ENCODE measurements at places on chromosomes 11 and 22. TPM values are rescaled to one million over a fixed set of nuclear protein-coding genes. Genes with fewer than 3 reads are reported as not detected.
A peak's percentile ranks its signal among the peaks of the same experiment; 100 is the strongest.

DNA sequence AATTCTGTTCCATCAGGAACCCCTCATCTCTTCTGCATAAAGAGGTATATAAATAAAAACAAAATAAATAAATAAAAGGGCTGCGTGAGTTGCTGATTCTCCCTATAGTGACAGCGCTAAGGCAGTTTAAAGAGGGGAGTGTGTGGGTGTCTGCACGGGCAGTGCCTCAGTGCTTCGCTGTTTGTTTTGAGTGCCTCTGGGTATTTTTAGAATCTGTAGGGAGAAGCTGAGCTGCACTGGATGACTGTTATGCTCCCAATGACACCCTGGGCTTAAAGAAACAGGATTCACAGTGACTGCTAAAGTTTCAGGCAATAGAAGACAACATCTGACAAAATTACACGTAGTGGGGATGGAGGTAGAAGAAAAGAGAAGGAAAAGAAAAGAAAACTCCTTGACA is 38.8 kb downstream of the SLC1A2 start:
- no peak overlapping the region for H3K27ac ChIP-seq
- no peaks in the 10 kb centered on the region for H3K36me3 ChIP-seq
- no peak overlapping the region for H3K4me3 ChIP-seq

GRCh38 chr11:111409915-111410314 is 30.8 kb upstream of the POU2AF1 start:
- H3K4me1 ChIP-seq = no peaks in the 10 kb centered on the region
- H3K27ac ChIP-seq = no peak overlapping the region
- no peak for DNase-seq

- no peak for DNase-seq
- no peaks in the 10 kb centered on the region for H3K27me3 ChIP-seq
- H3K4me1 ChIP-seq = peaks cover 2% of the 10 kb centered on the region
- no peaks in the 10 kb centered on the region for H3K36me3 ChIP-seq
- H3K4me3 ChIP-seq = no peak overlapping the region
- no peak overlapping the region for H3K27ac ChIP-seq
These were observed 81.6 kb downstream of the YAP1 start for GRCh38 chr11:102191832-102192231.

DNA sequence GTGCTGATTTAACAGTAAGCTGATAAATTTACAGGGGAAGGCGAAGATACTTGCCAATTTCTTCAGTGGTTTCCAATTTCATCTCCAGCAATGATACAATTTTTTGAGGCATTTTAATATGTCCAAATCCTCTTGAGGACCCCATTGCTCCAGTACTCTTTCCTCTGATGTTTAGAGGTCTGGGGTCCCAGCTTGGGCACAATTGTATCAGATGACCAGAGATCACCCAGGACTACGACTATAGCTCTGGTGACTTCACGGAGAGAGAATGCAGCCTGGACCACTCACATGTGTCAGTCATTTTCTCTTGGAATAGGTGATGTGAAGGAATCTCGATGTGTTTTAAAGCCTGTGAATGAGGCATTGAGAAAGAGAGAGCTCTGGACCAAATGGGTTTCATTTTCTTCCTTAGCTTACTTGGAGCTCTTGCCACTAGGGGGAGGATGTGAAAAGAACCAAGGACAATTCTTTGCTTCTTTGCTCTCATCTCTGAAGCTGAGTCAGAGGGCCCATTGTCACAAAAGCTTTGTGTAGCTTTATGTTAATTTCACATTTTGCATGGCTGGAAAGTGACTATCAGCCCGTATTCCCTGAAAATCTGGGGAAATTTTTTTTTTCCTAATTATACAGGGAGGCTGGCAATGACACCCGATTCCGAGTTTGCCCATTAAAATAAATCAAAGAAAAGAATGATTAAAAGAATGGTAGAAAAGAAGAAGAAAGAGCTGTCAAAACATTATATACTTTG is 6.7 kb upstream of the CCDC90B start:
- no peaks in the 10 kb centered on the region for H3K36me3 ChIP-seq
- no peak overlapping the region for H3K4me3 ChIP-seq
- no peaks in the 10 kb centered on the region for H3K4me1 ChIP-seq
- DNase-seq = peak; percentile 90

DNA sequence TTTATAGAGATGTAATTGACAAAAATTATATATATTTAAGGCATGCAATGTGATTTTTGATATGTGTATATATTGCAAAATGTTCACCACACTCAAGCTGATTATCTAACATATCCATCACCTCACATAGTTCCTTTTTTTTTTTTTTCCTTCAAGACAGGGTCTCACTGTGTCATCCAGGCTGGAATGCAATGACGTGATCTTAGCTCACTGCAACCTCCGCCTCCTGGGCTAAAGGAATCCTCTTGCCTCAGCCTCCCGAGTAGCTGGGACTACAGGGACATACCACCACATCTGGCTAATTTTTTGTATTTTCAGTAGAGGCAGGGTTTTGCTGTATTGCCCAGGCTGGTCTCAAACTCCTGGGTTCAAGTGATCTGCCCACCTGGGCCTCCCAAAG is 65.1 kb upstream of the SLC35C1 start:
- H3K36me3 ChIP-seq = no peaks in the 10 kb centered on the region
- DNase-seq = no peak
- no peak overlapping the region for H3K27ac ChIP-seq
- H3K27me3 ChIP-seq = no peaks in the 10 kb centered on the region
- H3K4me1 ChIP-seq = peaks cover 3% of the 10 kb centered on the region

- DNase-seq = no peak
- peaks cover 24% of the 10 kb centered on the region for H3K4me1 ChIP-seq
- no peak overlapping the region for H3K4me3 ChIP-seq
- peaks cover 5% of the 10 kb centered on the region for H3K36me3 ChIP-seq
- no peak overlapping the region for H3K27ac ChIP-seq
These were observed 1.1 kb downstream of the GVQW3 start for GRCh38 chr11:76382209-76382608.

- H3K4me3 ChIP-seq = no peak overlapping the region
- DNase-seq = no peak
- H3K27me3 ChIP-seq = no peaks in the 10 kb centered on the region
- peaks cover 5% of the 10 kb centered on the region for H3K4me1 ChIP-seq
- H3K27ac ChIP-seq = no peak overlapping the region
- H3K36me3 ChIP-seq = peaks cover 5% of the 10 kb centered on the region
These were observed 29.5 kb downstream of the TRIOBP start for GRCh38 chr22:37726241-37726887.

DNA sequence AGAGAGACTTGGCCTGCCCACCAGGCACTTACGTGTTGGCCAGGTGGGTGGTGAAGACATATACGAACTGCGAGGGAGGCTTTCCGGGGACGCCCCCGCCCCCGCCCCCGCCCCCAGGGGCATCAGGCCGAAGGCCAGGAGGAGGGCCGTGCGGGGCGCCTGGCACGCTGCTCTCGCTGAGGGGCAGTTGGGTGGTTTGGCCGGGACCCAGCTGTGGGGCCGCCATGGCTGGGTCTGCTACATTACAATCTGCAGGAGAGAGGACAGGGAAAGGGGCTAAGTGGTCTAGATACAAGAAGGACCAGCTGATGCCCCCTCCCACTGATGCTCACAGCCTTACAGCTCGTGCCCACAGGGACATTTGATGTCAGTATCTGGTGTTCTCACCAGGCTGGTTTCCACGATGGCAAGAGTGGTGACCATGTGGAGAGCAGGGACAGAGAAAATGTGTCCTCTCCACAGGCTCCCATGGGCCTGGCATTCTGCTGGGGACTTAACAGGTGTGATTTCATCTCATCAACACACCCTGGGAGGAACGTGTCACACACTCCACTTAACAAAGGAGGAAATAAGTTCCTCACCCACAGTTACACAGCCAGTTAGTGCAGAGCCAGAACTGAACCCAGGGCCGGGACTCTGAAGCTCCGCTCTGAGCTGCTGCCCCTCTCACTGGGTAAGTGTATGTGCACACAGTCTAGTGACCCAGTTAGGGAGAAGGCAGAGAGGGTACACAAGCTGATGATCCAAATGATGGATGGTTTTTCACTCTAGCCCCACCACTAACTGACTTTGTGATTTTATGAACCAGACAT is 19.7 kb downstream of the CXCR5 start:
- DNase-seq = no peak
- no peak overlapping the region for H3K27ac ChIP-seq
- H3K27me3 ChIP-seq = no peaks in the 10 kb centered on the region
- no peak overlapping the region for H3K4me3 ChIP-seq
- peaks cover 39% of the 10 kb centered on the region for H3K4me1 ChIP-seq

- DNase-seq = no peak
- H3K27me3 ChIP-seq = peaks cover 3% of the 10 kb centered on the region
- H3K4me1 ChIP-seq = peaks cover 13% of the 10 kb centered on the region
- H3K27ac ChIP-seq = no peak overlapping the region
- H3K4me3 ChIP-seq = no peak overlapping the region
These were observed 743.5 kb downstream of the BRD1 start for GRCh38 chr22:49084206-49084605.

DNA sequence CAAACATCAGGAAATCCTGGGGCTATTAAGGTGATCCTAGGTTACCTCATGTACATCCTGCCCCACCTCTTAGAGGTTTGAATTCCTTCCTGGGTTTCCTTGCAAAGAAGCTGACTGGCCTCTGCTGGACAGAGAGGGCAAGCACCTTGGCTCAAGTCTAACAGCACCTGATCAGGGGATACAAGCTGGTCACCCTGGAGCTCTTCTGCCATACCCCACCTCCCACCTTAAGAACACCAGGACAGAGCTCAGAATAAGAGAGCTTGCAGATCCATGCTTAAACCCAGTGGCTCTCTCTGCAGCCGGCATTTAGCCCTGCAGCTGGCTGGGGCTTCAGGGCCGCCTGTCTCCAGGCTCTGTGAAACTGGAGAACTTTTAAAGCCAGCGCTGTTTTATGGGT is 386.6 kb upstream of the NARS2 start:
- H3K36me3 ChIP-seq = no peaks in the 10 kb centered on the region
- DNase-seq = no peak
- H3K27ac ChIP-seq = no peak overlapping the region
- no peak overlapping the region for H3K4me3 ChIP-seq

DNA sequence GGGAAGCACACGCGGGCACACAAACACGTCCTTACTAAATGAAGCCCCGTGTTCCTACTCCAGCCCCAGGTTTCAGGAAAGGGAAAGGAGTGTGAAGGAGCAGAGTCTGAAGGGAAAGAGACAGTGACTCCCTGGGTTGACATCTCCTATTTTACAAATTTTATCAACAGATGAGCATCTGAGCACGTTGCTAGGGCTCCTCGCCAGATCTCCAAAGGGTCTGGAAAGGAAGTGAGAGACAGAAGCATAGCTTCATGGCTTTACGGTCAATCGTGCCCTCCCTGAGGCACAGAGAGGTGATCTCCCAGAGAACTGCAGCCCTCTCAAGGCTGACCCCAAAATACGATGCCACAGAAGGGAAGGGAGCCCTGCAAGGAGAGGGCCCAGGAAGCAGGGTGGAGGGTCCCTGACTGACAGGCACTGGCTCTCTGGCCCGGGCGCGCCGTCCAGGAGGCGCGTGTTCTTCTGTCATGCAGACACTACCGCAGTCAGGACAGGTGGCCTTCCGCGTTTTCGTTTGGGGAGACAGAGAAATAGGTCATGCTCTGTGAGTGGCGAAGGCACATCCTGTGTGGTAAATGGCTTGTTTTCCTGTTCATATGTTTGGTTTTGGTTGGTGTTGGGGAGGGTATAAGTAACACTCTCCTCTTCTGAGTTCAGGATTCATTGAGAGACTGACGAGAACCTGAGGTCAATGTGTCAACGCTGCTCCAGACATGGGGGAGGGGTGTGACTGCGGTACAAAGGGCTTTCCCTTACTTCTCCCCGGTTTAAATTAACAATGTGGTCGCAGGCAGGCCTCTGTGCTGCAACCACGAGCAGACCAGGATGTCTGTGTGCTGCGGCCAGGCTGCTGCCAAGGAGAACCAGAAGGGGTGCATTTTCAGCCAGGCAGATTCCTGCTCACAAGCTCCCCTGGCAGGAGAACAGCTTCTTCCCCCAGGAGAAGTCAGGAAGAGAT is 813.3 kb downstream of the OPCML start:
- no peaks in the 10 kb centered on the region for H3K4me1 ChIP-seq
- no peak overlapping the region for H3K4me3 ChIP-seq
- H3K36me3 ChIP-seq = no peaks in the 10 kb centered on the region
- H3K27ac ChIP-seq = no peak overlapping the region
- H3K27me3 ChIP-seq = peaks cover 9% of the 10 kb centered on the region
- DNase-seq = peak; percentile 9

GRCh38 chr22:45880716-45881523 is 96.0 kb downstream of the WNT7B start:
- H3K4me1 ChIP-seq = peaks cover 32% of the 10 kb centered on the region
- H3K27ac ChIP-seq = no peak overlapping the region
- H3K4me3 ChIP-seq = no peak overlapping the region
- peaks cover 69% of the 10 kb centered on the region for H3K27me3 ChIP-seq

GRCh38 chr11:107916671-107917241 is 11.5 kb upstream of the RAB39A start:
- H3K27ac ChIP-seq = no peak overlapping the region
- no peak overlapping the region for H3K4me3 ChIP-seq
- DNase-seq = peak; percentile 2
- no peaks in the 10 kb centered on the region for H3K27me3 ChIP-seq

DNA sequence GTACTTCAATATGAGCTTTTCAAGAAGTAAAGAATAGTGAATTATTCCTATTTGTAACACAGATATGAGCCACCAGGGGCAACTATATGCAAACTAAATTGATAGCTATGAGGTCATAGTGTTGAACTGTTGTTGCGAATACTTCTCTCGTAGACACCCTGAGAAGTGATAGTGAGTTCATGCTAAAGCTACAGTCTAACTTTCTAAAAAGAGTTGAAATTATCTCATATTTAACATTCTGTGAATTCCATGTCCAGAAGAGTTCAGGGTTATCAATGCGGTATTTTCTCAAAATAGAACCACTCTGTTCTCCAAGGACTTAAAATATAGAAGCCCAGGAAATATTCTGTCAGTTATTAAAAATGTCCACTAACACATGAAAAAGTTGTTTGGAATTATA is 185.4 kb downstream of the AASDHPPT start:
- peak; percentile 7 for DNase-seq
- no peaks in the 10 kb centered on the region for H3K4me1 ChIP-seq
- H3K27me3 ChIP-seq = no peaks in the 10 kb centered on the region

GRCh38 chr11:115871161-115871760 is 367.0 kb upstream of the CADM1 start:
- H3K4me1 ChIP-seq = peaks cover 4% of the 10 kb centered on the region
- no peak overlapping the region for H3K27ac ChIP-seq
- no peak for DNase-seq
- H3K27me3 ChIP-seq = no peaks in the 10 kb centered on the region
- no peak overlapping the region for H3K4me3 ChIP-seq

- DNase-seq = no peak
- no peaks in the 10 kb centered on the region for H3K4me1 ChIP-seq
- H3K27me3 ChIP-seq = no peaks in the 10 kb centered on the region
- no peak overlapping the region for H3K27ac ChIP-seq
- H3K36me3 ChIP-seq = no peaks in the 10 kb centered on the region
- H3K4me3 ChIP-seq = no peak overlapping the region
These were observed 181.7 kb downstream of the OR4C45 start for GRCh38 chr11:50214376-50214775.

Gene SYCE3
- total RNA-seq = not detected

Gene CALCA
- not detected for total RNA-seq

Gene KIAA1671
- 10.8 TPM for total RNA-seq

Gene TCN2
- total RNA-seq = 7.4 TPM

Gene LRRC4C
- 2.3 TPM for total RNA-seq

Data from muscle of leg (tissue), 16 donors.